Left cardiac atrium (tissue), 4 donors: ENCODE measurements at places on chromosomes 12 and 14.

DNA sequence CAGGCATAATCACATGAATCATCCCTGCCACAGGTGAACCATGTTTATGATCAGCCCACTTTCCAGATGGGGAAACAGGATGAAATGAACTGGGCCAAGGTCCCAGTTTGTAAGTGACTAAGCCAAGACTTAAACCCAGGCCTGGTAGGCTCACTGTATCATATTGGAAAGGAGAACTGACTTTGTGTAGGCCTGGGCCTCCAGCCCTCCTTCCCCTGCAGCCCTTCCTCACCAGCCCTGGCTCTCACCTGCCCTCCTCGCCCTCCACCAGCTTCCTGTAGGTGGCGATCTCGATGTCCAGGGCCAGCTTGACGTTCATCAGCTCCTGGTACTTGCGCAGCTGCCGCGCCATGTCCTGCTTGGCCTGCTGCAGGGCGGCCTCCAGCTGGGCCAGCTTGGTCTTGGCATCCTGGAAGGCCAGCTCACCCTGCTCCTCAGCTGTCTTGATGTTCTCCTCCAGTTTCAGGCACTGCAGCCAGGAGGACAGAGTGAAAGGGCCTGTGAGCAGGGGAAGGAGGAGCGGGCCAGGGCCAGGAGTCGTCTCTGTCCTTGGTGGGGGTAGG, 19.8 kb downstream of the KRT80 start:
- no peak for DNase-seq

GRCh38 chr12:46373301-46374296, 1.0 kb upstream of the SLC38A2 start:
- peak; percentile 58 for DNase-seq

DNA sequence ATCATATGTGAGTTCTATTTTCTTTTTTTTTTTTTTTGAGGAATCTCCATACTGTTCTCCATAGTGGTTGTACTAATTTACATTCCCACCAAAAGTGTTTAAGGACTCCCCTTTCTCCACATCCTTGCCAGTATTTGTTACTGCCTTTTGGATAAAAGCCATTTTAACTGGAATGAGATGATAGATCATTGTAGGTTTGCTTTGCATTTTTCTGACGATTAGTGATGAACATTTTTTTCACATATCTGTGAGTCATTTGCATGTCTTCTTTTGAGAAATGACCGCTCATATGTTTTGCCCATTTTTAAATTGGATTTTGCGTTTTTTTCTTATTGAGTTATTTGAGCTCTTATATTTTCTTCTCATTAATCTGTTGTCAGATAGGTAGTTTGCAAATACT, 394.8 kb downstream of the LRFN5 start:
- DNase-seq: no peak

GRCh38 chr12:25248137-25248536, 2.6 kb downstream of the KRAS start:
- DNase-seq: no peak

DNA sequence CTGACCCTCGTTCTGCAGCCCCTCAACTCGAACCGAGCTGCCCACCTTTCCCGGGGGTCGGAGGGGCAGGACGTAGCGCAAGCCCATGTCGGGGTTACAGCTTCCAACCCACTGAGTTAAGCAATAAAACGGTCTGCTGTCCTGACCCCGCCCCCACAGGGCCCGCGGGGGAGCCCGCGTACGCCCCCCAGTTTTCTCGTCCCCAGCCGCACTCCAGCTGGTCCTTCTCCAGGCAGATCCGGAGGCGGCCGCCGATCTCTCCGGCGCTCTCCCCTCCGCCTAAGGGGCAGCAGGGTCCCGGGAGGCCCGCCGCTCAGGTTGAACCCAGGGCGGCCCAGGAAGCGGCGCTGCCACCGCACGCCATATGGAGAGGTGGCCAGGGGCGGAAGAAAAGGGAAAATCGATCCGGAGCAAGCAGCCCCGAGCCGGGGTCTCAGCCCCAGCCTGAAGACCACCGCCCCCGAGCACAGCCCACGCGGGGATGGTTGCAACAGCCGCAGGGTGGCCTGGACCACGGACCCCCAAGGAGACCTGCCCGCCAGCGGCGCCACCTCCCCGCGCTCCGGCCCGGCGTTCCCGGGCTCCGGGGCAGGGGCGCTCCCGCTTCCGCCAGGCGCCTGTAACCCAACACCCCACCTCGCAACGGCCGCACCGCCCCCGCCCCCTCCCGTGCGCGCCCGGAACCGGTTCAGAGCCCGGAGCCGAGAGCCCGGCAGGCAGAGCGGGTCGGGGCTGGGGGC, 760 bp downstream of the ACTN1 start:
- peak; percentile 71 for DNase-seq

GRCh38 chr14:21494902-21495762, 16.0 kb downstream of the METTL3 start:
- no peak for DNase-seq
